ENCODE measurements at places on chromosomes 16 and 17.

GRCh38 chr16:88591577-88592021 is 21.4 kb downstream of the ZC3H18 start:
- DNase-seq = no peak

DNA sequence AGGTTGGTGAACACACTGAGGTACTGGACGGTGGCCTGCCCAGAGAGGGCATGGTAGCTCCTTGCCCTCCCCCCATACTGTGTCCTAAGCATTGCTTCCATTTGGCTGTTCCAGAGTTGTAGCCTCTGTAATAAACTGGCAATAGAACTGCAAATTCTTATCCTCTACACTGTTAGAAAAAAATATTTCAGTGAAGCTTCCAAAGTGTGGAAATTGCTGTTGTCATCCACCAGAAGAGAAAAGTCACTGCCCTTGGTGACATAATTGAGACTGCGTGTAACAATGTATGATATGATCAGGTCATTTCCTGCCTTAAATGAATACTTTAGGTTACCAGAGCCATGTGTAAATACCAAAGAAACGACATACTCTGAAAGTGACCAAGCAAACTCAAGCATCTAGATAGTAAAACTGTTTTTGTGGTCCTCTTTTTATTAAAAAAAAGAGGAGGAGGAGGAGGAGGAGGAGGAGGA is 65.9 kb downstream of the CEP95 start:
- no peak for DNase-seq

DNA sequence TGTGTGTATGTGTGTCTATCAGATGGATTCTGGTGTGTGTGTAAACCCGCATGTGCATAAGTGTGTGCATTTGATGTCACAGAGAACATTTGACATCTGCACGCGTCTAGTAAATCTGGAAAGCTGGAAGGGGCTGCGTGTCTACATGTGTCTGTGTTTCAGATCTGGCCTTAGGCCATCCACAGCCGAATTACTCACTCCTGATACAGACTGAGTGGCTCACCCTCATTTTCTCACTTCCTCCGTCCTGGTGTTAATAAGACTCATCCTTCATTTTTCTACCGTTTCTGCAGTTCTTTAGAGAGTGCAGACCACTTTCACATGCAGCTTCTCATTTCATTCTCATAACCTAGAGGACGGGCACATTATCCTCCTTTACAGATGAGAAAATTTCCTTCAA is 491.6 kb downstream of the CDH13 start:
- no peak for DNase-seq

GRCh38 chr16:72649254-72649944 is 398.5 kb downstream of the ZFHX3 start:
- DNase-seq = no peak

DNA sequence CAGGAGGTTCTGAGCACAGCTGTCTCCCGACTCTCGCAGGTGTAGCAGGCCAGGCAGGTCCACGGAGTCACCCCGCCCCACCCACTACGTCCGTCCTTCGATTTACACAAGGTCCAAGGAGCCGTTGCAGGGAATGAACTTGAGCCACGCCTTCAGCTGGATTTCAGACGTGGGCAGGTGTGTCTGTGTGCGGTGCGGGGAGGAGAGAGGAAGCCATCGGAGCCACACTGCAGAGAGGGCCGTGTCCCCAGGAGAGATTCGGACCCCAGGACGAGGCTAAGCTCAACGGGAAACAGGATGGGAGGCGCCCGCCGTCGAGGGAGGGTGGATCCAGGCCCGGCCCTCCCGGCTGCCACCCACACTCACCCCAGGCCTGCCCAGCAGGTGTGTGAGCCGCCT is 50.3 kb downstream of the RPH3AL start:
- DNase-seq = no peak

GRCh38 chr17:75518201-75518600 is 1.9 kb downstream of the TSEN54 start:
- DNase-seq = no peak

DNA sequence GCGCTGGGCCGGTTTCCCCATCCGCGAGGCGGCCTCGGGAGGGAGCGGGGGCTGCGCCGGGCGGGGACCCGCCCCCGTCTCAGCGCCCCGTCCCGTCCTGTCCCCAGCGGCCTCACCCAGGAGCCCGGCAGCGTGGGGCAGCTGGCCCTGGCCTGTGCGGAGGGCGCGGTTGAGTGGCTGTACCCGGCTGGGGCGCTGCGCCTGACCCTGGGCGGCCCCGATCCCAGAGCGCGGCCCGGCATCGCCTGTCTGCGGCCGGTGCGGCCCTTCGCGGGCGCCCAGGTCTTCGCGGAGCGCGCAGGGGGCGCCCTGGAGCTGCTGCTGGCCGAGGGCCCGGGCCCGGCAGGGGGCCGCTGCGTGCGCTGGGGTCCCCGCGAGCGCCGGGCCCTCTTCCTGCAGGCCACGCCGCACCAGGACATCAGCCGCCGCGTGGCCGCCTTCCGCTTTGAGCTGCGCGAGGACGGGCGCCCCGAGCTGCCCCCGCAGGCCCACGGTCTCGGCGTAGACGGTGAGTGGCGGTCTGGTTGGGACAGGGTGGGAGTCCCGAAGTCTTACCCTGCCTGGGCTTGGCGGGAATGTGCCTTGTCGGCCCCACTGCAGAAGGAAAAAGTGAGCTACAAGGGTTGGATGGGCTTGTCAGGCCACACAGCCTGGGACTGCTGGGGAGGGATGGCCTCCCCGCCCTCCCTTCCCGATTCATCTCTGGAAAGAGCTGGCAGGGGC is 720 bp downstream of the METRN start:
- DNase-seq = no peak

- DNase-seq = no peak
These were observed 342.1 kb downstream of the ZFHX3 start for GRCh38 chr16:72705801-72706200.

- no peak for DNase-seq
These were observed 207.4 kb downstream of the RPTOR start for GRCh38 chr17:80751946-80752581.

GRCh38 chr17:77738751-77739531 is 219.6 kb upstream of the TNRC6C start:
- DNase-seq = no peak

- DNase-seq = no peak
These were observed 13.7 kb upstream of the LDHD start for GRCh38 chr16:75130150-75130771.

- no peak for DNase-seq
These were observed 7.4 kb downstream of the CRISPLD2 start for GRCh38 chr16:84827131-84827574.

DNA sequence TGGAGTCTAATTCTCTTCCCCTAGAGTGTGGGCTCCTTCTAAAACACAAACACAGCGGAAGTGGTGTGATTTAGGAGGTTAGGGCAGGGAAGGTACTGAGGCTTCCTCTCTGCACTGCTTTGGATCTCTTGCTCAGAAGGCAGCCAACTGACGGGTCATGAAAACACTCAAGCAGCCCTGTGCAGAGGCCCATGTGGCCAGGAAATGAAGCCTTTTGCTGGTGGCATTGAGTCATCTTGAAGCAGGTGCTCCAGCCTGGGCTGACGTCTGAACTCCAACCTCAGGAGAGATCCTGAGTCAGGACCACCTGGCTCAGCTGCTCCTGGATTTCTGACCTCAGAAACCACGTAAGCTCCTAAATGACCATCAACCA is 72.9 kb downstream of the MRM1 start:
- peak; percentile 9 for DNase-seq

DNA sequence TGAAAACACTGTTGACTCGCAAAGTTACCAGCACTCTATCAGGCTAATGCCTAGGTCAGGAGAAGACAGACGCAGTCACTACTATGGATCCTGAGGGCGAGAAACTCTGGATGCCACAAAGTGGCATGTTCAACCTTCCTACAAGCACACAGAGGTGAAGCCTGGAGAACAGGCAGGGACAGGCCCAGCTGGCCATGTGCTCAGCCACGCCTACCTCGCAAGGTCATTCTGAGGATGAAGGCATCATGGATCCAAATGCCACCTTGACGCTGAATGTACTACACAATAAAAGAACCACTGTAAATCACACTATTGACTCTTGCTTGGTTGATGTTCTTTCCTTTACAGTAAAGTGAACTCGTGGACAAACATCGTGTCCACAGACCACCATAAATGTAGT is 85.8 kb downstream of the ANKRD11 start:
- DNase-seq = no peak

DNA sequence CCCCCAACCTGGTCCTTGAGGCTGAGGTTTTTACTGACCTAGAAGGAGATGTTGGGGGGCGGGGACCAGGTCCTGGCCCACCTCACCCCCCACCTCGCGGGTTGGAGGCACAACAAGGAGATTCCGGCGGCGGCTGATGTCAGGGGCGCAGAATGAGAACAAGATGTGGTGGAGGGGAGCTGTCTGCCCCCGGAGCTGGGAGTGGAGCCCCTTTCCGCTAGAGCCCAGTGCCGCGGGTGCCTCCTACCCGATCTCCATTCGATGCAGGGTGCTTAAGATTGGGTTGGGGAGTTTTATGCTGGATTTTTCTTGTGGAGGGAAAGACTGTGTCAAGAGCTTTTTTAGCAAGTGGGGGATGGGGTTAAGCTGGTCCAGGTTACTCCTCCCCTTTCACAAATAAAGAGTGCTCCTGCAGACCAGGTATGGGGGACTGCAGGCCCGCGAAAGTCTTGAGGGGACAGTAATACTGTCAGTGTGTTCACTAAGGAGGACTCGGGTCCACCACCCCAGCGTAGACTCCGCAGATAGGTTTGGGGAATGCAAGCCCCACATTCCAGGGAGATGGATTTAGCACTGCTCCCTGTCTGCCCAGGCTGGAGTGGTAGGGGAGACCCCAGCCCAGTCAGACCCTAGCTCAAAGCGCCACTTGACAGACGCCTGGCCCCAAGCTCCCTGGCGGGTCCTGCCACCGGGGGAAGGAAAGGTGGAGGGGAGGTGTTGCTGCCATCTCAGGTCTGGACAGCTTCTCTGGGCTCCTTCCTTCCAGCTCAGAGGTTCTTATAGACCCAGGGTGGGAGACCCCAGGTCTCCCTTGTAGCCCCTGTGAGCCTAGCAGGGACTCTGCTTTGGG is 2.0 kb downstream of the CACNA1G start:
- DNase-seq = no peak

DNA sequence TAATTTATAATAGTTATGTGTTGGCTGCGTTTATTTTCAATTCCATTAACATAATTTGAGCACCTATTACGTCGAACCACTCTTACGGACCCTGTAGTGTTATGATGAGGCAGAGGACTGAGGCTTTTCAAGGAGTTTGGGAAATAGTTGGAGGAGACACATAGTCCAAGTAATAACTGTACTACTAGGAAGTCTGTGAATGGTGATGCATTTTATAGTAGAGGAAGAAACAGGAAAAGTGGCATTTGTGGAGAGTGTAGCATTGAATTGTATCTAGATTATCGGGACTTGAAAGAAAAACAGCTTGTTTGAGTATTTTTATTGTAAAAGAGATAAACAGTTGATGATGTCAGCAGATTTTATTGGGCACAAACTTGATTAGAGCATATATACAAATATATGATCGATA is 1.7 kb downstream of the NFATC3 start:
- no peak for DNase-seq

- DNase-seq = no peak
These were observed 126.9 kb downstream of the MRM1 start for GRCh38 chr17:36728030-36728991.

- no peak for DNase-seq
These were observed 1.9 kb downstream of the GTF3C1 start for GRCh38 chr16:27547851-27548250.

DNA sequence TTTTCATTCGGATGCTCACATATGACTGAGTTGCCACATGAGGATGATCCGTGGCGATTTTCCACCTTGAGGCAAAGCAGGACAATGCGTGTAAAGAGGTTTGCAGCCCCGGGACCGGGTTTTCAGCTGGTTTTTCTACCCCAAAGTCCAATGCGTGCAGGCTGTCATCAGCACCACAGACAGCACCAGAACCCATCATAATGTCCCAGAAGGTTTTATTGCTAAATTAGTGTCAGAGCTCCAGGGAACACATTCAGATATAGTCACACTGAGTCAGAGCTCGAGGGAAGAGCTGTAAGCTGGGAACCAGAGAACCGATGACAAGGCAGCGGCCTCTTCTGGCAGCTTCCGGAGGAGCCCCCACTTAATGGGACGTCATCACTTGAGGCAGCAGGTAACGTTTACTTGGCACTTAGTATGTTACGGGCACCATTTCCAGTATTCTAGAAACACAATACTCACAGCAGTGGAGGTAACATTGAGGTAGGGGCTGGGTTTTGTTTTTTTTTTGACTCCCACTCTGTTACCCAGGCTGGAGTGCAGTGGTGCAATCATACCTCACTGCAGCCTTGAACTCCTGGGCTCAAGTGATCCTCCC is 8.9 kb upstream of the NAGPA start:
- no peak for DNase-seq

- DNase-seq = peak; percentile 60
These were observed at the start of gene ATP1B2 for GRCh38 chr17:7650509-7651096. ATP1B2 (plus strand) TSS chr17:7650926; CDS start chr17:7651519, 593 bp downstream.

- peak; percentile 15 for DNase-seq
These were observed at the start of gene AKTIP for GRCh38 chr16:53502331-53503269. AKTIP (minus strand) TSS chr16:53503209; CDS start chr16:53500259, 2,950 bp downstream.

DNA sequence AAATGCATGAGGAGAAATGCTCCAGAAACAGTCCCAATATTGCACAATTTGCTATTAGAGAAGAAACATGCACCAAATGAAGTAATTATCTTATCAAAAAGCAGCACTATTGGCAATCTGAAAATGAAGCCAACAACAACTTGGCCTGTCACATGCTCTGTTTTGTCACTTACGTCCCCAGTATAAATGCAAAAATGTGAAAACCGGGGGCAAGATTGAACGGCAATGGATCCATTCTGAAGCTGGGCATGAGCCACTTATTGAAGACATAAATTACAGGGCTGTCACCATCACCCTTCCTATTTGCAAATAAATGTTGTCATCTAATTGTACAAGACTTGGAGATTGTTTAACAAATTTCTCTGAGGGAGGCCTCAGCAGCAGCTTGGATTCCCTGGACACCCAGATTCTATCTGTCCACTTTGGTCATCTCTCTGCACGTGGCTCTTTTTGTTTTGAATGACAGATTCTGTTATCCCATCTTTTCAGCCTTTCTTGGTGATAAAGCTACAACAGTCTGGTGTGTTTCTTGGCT is 180.2 kb upstream of the CDH5 start:
- no peak for DNase-seq

DNA sequence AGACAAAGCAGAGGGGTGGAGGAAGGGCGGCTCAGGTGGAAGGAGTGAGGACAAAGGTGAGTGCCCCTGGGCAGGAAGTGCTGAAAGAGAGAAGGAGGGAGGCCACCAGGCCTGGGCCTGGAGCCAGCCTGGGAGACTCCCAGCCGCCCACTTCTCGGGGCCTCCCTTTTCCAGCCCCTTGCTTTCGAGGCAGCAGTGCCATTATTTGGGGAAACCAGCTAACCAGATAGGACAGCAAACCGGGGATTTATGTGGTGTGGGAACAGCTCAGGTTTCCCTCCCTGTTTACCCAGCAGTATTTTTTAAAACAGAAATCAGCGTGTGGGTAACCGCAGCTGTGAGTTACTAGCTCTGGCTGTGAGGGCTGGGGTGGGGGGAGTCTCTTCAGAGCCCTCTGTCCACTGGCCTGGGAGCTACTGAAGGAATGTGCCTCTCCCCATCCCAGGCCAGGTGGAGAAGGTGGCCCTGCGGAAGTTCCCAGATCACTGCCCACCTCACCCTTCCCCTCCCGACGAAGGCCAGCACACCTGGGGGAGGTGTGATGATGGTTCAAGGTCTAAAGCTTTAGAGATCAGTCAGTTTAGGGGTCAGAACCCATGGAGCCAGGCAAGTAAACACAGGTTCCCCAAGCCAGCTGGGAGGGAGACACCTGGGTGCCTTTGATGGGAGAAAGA is 8.4 kb upstream of the MEOX1 start:
- DNase-seq = no peak

All from activated CD4-positive, alpha-beta T cell treated with anti-CD3 and anti-CD28 coated beads for 1 hour (primary cell).